ENCODE measurements at places on chromosomes 1 and 21.
A peak's percentile ranks its signal among the peaks of the same experiment; 100 is the strongest.

GRCh38 chr21:14271053-14271452 lies 55.1 kb downstream of the RBM11 start:
- no peak for DNase-seq

DNA sequence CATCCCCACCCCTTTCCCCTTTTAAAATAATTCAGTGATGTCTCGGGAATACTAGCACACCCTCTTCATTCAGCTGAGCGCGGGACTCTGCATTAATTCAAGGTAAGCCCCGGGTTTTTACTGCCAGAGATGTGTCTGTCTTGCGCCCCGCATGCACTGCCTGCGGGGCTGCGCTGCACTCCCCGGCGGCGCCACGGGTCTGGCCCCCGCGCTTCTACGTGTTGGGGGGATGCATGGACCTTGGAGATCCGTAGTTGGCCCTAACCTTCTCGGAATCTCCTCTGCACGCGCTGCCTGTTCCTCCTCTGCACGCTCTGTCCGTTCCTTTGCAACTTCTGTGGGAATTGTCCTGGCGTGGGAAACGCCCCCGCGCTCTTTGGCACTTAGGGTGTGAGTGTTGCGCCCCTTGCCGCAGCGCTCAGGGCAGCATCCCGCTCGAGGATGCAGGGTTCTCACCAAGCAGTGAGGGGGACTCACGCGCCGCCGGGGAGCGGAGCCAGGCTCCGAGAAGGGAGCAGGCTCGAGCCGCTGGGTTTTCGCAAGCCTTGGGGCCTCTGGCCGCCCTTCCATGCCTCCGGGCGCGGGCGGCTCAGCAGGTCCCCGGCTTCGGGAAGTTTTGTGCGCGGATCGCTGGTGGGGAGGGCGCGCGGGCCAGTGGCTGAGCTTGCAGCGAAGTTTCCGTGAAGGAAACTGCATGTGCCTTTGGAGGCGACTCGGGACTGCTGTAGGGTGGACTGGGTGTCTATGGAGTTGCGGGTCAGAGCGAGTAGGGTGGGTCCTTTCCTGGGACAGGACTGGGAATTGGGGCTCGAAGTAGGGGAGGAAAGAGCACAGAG lies 165.1 kb upstream of the CACNA1E start:
- no peak for DNase-seq

DNA sequence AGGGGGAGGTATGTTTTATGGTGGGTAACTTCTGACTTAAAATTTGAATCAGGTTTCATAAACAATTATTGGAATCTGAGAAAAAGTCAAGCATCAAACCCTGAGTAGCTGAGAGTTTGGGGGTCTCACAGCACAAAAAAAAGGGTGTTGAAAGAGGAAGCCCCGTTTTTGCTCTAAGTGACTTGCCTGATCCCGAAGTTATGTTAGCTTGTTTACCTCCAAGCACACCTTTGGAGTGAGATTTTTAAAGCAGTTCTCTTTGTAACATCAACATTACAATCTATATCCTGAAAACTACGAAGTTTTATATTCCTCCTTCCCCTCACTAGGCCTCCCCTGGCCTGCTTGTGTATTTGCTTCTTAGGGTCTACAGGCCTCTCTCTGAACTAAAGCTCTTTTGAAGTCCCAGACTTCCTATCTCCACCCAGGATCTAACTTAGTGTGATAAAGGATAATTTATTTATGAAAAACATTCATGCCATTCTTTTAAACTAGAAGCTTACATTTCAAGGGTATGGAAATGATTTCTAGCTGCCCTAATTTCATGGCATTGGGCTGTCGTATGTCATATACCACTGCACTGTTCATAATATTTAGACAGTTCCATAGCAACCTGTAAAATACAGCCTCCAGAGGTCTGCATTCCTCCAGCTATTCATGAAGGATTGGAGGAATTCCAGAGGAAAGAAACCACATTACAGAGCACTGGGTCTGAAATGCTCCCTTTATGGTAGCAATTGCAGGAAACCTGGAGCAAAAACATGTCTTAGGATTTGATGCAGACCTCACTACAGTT lies 36.1 kb upstream of the RGS1 start:
- no peak for DNase-seq

- no peak for DNase-seq
Observed at GRCh38 chr1:186303911-186304310, 71.1 kb downstream of the TPR start.

DNA sequence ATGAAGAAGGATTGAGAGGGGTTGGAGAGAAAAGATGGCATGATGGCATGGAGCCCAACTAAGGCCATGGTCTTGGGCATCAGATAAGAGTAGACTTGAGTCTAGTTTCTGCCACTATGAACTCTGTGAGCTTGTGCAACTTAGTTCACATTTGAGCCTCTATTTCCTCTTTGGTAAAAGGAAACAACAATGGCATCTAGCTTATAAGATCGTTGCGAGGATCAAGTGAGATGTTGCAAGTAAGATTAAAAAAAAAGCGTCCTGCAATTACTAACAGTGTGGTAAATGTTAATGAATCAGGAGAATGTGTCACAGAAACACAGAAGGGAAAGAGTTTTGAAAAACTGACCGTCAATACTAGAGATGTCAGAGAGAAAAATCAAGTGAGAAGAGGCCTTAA lies 202.9 kb upstream of the FGGY start:
- no peak for DNase-seq

GRCh38 chr1:75506976-75507375 lies 103.9 kb downstream of the SLC44A5 start:
- no peak for DNase-seq

GRCh38 chr1:27959792-27960603 lies at the start of gene XKR8:
TSS of gene XKR8 (plus strand) at chr1:27959973. CDS start at chr1:27960070, 97 bp downstream.
- peak; percentile 87 for DNase-seq

GRCh38 chr1:94812985-94813384 lies 7.2 kb upstream of the SLC44A3 start:
- no peak for DNase-seq

DNA sequence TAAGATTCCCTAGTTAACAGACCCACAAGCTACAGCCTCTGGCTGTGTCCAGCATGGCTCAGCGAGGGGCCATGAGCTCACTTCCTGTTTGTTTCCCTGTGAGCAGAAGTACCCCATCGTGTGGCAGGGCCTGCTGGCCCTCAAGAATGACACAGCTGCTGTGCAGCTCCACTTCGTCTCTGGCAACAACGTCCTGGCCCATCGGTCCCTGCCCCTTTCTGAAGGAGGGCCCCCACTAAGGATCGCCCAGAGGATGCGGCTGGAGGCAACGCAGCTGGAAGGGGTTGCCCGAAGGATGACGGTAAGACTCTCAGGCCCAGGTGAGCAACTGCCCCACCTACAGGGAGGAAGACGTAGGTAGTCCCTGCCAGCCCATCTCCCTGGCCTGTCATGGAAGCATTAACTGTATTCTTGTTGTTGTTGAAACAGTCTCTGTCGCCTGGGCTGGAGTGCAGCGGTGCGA lies 38.2 kb downstream of the ZBTB17 start:
- no peak for DNase-seq

DNA sequence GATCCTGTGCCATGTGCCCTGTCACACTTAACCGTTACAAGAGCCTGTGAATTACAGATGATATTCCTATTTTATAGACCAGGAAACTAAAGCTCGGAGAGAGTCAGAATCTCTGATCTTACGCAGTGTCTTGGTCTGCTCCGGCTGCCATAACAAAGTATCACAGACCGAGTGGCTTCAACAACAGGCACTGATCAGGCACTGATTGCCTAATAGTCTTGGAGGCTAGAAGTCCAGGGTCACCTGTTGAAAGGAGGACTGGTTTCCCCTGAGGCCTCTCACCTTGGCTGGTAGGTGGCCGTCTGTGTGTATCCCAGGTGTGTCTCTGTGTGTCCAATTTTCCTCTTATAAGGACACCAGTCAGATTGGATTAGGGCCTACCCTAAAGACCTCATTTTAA lies 31.5 kb upstream of the KCNE2 start:
- DNase-seq: no peak

DNA sequence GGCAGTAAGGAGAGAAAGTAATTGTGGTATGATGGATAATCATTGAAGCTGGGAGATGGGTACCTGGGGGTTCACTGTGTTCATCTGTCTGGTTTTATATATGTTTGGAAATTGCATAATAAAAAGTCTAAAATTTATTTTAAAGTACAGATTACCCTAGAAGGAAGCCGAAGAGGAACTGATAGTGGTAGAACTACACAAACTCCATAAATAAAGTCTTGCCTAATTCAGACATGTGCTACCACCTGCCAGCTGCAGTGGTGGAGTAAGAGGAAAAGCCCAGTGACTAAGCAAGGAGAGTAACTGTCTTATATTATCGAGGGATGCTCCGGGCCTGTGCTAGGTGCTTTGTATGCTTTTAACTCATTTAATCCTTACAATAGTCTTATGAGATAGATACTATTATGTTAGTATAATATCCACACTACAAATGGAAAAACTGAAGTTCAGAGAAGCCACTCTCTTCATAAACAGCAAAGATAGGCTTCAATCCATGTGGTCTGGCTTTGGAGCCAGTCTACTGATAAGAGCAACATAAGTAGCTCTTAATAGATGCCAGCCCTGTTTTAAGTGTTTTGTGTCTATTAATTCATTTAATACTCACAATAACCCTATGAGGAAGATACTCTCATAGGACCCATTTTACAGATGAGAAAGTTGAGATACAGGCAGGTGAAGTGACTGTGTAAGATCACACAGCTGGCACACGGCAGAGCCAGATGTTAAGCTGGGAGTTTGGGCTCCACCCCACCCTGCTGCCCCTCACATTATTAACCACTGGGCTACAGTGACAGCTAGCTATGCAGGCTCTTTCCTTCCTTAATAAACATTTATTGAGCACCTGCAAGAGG lies 56.8 kb upstream of the HNRNPU start:
- DNase-seq: no peak

GRCh38 chr1:211613951-211614350 lies 35.0 kb upstream of the SLC30A1 start:
- no peak for DNase-seq

DNA sequence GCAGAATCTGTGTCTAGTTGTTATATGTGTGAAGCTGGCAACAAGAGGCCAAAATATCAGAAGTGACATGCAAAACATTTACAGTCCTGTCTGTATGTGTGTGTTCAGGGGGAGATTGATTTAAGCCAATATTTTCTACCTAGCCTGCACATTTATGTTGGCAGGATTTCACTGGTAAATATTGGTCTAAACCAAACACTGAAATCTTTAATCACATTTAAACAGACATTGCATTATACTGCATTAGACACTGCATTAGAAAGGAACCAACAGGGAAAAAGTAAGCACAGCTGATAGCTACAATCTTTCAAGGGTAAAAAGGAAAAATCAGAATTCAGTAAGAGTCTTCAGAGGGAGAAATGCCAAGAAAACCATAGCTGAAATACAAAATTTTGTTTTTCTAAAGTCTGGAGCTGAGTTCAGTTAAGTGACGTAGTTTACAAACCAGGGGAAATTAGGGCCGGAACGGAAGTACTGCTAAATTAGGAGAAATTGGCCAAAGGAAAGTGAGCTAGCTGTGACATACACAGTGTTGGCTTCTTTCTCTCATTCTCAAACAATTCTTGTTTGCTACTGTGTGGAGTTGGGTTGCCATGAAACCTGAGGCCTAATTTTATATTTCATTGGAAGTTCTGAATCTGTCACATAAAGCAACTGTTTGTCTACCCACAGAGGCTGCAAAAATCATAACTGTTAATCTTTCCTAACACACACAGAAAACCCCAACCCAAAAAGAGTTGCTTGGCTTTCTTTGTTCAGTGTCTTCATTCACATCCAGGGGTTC lies 217.3 kb upstream of the SGIP1 start:
- DNase-seq: no peak

DNA sequence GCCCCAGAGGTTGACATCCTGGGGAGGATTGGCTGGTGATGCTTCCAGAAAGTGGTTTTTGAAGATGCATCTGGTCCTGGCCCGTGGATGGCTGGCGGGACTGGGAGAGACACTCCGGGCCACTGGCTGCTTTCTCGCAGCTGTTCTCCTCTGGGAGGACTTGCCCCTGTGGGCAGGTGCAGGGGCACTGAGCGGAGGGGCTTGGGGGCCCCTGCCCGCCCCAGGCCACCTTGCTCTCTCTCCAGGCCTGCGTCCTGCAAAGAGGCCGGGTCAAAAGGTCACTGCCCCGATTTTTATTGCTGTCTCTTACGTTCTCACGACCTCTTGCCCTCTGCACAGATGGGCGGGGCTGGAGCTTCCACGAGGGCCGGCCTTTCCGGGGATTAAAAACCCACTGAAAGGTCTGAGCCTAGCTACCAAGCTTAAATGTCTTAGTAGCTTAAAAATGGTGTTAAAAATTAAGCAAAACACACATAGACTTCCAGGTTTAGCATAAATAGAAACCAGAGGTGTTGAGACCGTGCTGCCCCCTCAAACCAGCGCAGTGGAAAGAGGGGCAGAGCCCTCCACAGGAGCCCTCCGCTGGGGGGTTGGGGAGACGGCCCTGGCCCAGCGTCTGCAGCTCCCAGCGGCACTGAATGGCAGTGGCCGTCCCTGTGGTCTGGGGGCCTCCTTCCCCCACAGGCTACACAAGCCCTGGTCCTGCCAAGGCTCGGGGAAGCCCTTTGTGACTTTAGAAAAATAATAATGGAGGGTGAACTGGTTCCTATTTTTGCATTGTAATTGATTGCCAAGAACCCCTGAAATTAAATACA lies 43.9 kb downstream of the SKI start:
- no peak for DNase-seq

DNA sequence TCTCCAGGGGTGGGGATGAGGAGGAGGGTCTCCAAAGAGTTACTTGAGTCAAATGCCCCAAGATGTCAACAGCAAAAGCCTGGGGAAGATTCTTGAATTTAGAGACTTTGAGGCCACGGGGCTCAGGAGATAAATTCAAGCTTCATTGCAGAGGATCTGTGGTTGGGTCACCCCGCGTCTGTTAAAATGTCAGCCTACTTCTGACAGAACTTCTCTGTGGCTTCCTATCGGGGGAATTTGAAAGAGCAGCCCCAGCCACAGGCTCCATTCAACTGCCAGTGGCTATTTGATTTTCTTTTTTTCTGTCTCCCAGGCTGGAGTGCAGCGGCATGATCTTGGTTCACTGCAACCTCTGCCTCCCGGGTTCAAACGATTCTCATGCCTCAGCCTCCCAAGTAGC lies 62.5 kb upstream of the EFHD2 start:
- DNase-seq: no peak

- DNase-seq: no peak
Observed at GRCh38 chr1:166874464-166874863, 1.6 kb downstream of the TADA1 start.

- DNase-seq: no peak
Observed at GRCh38 chr21:42855171-42855936, 24.0 kb downstream of the WDR4 start.

GRCh38 chr1:191977874-191978506 lies 180.3 kb upstream of the RGS18 start:
- DNase-seq: no peak

Data from CMK (cell line).